ENCODE measurements at places on chromosomes 12 and 14.

- no peak for DNase-seq
Observed at GRCh38 chr12:8036346-8036745, 3.8 kb downstream of the FOXJ2 start.

GRCh38 chr12:129949651-129950050 lies 45.8 kb upstream of the TMEM132D start:
- DNase-seq: no peak

- DNase-seq: no peak
Observed at GRCh38 chr14:21498540-21499526, 12.3 kb downstream of the METTL3 start.

DNA sequence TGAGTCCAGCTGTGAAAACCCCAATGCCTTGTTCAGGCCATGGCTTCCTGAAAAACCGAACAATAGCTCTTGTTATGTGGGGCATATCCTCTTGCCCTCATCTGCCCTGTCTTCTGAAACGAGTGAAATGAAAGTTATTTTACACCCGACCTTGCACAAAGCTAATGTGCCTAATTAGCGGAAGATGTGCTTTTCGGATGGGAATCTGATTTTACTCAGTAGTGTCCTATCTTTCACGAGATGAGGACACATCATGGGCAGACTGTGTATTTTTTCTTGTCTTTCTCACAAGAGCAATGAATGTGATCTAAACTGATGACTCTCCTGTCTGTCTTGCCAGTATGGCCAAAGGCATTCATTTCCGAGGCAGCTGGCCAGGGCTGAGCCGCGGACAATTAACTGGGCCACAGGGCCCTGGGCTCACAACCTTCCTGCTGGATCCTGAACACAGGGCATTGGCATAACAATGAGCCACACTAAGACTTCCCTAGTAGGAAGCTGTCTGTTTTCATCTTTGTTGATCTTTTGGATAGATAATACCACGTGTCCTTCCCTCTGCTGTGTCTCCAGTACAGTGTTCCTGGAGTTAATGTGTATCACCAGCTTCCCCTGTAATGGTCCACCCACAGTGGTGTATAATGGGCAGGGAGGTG lies 86.0 kb upstream of the HIF1A start:
- DNase-seq: no peak

GRCh38 chr12:78490861-78491260 lies 373.7 kb upstream of the SYT1 start:
- DNase-seq: no peak

Measured in glomerular endothelial cell (primary cell).